ENCODE measurements at places on chromosomes 12 and 14.

DNA sequence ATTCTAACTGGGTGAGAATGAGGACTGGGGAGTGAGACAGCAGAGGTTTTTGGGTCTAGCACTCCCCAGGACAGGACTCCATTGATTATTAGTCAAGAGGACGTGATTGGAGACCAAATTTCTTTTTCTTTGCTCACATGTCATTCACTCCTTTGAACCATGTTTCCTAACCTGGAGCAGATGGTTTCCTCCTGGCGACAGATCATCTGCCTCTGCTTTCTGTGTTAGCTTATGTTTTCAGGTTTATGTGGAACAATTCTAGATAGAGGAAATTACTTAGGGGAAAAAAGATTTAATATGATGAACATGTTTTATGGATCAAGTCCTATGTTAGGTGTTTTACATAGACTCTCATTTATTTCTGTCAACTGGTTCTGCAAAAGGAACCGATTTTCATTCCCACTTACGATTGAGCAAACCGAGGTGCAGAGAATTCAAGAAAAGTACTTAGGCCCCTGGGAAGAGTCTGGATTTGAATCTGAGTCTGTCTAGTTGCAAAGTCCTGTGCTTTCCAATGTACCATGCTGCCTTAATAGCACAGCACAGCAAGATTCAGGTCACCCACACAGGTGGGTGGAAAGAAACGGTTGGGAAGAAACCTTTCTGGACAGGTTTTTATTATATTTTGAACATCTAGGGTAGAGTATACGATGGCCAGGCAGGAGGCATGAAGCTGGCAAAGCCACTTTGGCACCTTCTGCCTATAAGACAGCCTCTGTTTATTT, 30.8 kb downstream of the SMOC1 start:
- DNase-seq = no peak

- DNase-seq = no peak
Observed at GRCh38 chr14:83251402-83251801, 1717.7 kb upstream of the SEL1L start.

DNA sequence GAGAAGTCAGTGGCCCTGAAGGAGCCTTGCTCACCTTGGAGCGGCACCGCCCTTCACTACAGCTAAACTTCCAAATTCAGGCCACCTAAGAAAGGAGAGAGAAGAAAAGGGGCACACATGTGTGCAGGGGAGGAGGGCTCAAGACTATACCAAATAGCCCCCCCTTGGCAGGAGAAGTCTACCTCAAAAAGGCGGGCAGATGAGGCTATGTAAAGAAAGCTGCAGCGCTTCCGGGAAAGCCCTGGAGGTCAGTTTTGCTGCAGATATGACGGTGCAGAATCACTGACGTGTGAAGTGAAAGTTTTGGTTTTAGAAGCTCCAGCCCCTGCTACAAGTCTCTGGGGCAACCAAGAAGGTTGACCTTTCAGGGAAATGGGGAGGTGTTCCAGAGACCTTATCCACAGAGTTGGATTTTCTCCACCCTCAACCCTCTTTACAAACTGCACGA, 48.2 kb upstream of the PNMA1 start:
- no peak for DNase-seq

GRCh38 chr12:32264961-32265360, 134.4 kb upstream of the FGD4 start:
- no peak for DNase-seq

GRCh38 chr14:93870377-93870776, 56.8 kb upstream of the FAM181A start:
- DNase-seq = no peak

DNA sequence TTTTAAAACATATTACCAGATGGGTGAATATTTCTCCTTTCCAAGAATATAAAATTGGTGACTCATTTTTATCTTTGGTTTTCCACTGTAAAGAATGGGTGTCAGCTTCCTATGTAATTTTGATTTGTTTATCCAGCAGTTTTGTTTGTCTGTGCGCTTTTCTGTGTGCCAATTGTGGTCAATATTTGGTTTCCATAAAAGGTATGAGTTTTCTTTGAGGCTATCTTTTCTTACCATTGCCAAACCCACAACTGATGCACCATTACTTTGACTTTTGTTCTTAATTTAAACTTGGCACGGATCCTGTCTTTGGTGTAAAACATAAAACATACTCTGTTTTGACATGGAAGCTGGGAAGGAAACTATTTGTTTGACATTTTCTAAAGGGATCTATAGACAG, 78.8 kb upstream of the NAV3 start:
- DNase-seq = no peak

DNA sequence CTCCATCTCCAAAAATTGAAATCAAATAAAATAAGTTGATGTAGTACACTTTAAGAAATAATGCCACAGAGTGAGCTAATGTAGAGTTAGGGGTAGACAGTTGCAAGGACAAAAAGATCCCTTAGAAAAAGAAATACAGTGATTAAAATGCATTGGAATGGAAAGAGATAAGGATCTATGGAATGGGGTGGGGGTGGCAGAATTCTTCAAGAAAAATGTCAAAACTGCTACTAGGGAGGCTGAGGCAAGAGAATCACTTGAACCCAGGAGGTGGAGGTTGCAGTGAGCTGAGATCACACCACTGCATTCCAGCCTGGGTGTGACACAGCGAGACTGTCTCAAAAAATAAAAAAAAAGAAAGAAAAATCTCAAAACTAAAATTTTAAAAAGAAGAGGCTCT, 6.5 kb downstream of the OLR1 start:
- no peak for DNase-seq

GRCh38 chr12:38919191-38919590, 13.8 kb upstream of the CPNE8 start:
- no peak for DNase-seq

DNA sequence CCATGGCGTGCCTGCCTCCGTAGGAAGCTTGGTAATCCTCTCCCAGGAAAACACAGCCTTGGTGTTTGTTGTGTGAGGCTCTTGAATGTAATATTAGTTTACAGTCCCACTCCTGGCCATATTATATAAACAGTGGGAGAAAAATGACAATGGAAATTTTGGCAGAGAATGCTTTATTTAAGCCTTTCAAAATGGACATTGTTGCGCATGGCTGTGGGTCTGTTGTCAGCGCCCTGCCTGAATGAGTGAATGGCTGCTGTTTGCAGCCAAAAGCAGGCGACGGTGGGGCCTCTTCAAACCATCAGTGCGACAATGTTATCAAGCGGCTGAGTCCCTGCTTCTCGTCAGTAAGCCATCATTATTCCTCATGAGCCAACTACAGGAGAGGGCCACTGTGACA, 201.8 kb upstream of the RMST start:
- DNase-seq = no peak

DNA sequence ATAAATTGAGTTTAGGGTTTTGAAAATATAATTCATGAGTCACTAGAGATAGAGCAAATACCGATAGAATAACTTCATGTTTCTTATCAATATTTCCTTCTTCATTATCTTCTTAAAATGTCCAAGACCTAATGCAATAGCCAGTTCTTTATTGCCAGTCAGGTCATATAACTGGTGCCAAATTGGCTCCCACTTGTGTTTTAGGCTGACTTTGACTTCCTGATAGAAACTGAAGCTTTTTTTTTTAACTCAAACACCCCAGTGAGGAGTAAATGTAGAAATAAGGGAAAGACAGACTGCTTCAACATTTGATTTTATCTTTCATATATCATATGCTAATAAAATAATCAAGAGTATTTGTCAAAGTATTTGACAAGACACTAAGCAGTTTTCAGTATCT, 80.7 kb downstream of the ARMH4 start:
- no peak for DNase-seq
